Effector CD8-positive, alpha-beta T cell (primary cell): ENCODE measurements at places on chromosomes 13 and 19.

- DNase-seq: no peak
Measured at GRCh38 chr13:38624822-38625221, 62.1 kb upstream of the FREM2 start.

DNA sequence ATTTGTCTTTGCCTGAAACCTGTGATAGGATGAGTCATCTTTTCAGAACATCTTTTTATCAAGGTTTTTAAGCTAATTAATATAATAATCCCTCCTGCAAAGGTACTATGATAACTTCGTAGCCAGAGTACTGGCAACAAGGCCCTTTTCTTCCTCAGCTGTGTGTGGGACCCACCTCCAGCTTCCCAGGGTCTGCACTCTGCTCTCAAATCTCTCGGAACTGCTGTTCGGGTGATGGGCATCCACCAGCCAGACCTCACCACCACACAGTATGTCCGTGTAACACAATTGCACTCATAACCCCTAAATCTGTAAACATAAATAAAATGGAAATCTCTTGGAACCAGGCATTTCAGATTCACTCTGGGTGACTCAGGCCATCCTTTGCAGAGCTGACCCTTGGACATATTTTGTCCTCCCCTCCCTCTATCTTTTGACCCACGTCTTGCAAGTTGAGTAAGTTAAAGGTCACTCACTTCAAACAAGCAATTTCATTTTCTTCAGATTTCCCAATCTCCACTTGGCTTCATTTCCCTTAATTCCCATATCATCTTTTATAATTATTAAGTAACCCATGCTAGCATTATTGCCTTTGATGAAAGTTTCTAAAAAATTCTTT lies 29.5 kb downstream of the COL4A1 start:
- no peak for DNase-seq

GRCh38 chr19:40549007-40549708 lies 27.5 kb upstream of the SHKBP1 start:
- DNase-seq: peak; percentile 65

GRCh38 chr19:36891768-36892357 lies 24.2 kb downstream of the ZNF829 start:
- DNase-seq: no peak

DNA sequence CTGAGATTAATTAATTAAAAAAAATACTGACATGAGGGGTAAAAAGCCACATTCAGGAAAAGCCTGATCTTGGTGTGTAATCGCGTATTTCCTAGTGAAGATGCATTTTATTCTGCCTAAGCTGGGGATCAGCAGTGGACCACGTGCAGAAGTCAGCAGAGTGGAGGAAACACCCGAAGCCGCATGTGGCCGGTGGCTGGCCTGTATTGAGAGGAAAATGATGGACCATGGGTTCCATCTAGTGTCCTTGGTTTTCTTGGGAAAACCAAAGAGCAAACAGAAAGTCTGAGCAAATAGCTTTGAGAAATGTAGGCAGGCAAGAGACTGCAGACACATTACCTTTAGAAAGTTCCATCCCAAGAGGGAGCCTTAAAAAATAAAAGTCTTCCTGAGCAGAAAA lies 23.7 kb upstream of the SHISA2 start:
- no peak for DNase-seq

DNA sequence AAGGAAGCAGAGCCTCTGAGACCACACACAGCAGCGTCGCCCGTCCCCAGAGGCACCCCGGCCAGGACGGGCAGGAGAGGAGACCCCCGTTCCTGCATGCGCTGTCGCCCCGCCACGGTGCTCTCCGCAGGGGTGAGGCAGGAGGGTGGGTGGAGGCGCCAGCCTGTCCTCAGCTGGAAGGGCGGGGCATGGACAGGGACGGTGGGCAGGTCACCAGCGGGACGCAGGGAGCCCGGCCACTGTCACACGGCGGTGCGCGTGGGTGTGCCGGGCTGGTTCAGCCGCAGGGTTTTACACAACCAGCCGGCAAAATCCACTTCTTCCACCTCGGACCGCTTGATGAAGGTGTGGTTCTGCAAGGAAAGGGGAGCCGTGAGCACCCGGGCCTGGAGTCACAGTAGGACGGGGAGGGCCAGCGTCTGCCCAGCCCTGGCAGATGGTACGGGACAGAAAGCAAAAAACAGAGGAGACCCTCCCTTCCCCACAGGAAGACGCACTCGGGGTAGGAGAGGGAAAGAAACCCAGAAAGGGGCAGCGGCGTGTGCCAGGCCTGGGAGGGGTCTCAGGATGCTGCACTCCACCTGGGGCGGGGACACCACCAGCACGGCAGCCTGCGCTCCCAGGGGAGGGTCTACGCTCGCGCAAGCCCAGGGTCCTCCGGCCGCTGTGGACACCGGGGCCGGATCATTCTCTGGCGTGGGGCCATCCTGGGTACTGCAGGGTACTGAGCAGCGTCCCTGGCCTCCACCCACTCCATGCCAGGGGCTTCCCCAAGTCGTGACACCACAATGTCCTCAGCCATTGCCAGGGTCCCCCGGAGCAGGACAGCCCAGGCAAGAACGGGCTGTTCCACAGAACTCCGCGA lies 23.9 kb upstream of the ZBTB7A start:
- no peak for DNase-seq

DNA sequence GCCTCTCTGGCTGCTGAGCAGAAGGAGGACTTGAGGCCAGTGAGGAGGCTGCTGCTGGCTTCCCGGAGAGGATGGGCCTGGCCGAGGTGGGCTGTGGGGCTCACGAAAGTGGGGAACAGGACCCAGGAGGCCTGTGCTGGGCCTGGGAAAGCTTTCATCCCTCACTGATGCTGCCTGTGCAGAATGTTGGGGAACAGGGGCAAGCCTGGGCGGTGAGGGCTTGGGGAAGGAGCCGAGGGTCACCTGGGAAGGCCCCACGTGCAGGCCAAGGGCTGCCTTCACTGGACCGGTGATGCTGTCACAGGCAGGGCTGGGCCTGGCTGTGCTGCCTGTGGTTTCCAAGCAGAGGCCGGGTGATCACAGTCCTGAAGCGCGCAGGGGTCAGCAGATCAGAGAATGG lies 9.4 kb downstream of the AP1M1 start:
- DNase-seq: no peak

DNA sequence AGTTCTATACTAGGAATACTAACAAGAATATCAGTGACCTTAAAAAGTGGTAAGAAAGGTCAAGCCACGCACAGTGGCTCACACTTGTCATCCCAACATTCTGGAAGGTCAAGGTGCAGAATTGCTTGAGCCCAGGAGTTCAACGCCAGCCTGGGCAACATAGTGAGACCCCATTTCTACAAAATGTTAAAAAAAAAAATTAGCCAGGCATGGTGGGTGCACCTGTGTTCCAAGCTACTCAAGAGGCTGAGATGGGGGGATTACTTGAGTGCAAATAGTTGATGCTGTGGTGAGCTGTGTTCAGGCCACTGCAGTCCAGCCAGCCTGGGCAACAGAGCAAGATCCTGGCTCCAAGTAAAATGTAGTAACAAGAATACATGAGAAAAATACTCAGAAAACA lies 61.8 kb downstream of the PCDH9 start:
- DNase-seq: no peak

DNA sequence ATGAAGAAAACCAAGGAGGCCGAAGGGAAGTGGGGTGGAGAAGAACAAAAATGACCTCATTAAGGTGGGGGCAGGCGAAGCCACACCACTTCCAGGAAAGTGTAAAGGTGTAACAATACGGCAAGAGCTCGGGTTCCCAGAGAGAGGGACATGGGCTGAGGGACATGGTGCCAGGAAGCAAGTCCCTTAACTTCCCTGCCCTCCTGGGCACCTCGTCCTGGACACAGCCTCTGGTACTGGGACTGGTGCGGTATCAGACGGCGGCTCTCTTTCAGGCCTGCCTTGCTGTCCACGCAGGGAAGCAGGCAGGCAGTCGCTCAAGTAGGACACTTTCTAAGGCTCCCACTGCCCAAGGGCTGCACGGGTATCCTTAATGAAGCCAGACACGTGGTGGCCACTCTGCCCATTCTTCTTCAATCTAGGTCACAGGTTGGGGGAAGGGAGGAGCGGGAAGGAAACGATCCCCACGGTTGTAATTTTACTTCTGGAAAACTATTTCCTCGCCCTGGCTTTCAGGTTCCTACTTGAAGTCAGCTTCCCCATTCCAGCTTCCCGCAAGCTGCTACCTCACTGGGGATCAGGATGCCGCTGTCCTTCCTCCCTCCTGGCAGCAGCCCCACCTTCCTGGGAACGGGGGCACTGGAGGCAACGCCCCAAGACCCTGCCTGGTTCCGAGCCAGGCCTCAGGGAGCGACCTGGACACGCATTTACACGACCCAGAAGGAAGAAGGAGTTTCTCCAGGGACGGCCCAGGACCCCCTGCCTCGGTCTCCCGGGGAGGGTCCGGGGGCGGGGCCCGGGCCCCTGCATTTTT lies 1.2 kb downstream of the AP3D1 start:
- DNase-seq: no peak

- no peak for DNase-seq
Measured at GRCh38 chr13:49300276-49300675, 52.6 kb downstream of the CDADC1 start.

- no peak for DNase-seq
Measured at GRCh38 chr19:18109341-18109732, 11.8 kb downstream of the MAST3 start.

DNA sequence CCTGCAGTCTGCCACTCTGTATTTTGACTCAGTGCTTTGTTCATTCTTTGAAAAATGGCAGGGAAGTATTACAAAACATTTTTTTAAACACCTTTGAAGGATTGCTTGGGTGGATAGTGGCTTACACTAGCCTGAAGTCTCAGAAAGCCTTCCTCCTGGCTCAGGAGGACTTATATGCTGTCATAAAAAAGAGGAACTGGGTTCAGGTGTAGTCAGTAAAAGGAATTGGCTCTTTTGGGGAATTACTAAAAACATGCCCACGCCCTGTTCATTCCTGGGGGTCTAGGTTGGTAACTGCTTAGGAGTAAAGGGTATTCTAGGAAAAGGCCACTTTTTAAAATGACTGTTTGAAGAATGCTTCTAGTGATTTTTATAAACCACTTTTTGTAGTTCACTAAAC lies 186.9 kb downstream of the SHISA2 start:
- DNase-seq: no peak

GRCh38 chr19:39126312-39127187 lies 964 bp downstream of the PAK4 start:
- DNase-seq: no peak

DNA sequence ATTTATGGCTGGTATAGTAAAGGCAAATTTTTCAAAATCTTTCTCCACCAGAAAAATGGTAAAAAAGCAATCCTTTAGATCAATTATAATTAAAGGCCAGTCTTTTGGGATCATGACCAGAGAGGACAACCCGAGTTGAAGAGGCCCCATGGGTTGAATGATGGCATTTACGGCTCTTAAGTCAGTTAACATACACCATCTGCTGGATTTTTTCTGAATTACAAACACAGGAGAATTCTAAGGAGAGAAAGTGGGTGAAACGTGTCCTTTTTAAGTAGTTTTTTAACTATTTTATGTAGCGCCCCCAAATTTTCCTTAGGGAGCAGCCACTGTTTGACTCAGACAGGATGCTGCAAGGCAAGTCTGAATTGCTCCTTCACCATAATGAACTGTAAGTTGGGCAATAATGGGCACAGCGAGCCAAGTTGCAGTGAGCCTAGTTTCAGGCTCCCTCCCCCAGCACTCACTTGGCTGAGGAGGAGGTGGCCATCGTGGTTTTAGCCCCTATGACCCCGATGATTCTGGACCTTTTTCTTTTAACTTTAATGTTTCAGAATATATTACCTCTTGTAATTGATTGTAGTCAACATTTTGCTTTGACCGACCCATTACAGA lies 13.6 kb upstream of the ZNF611 start:
- no peak for DNase-seq

DNA sequence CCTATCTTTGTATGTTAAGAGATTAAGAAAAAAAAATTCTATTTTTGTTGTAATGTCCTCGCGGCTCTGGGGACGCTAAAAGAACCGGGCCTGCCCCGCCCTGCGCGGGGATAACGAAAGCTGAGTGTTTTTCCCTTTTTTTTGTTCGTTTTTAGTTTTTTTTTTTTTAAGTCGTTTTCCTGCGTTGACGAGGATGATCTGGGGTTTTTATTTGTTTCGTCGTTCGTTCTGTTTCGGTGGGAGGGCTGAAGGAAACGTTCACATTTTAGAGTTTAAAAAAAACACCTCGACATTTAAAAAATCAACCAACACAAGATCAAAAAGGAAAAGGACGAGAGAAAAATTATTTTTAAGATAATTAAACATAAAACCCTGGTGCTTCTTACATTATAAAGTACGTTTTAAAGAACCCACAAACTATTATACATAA lies 5.6 kb downstream of the LYL1 start:
- no peak for DNase-seq

- DNase-seq: no peak
Measured at GRCh38 chr13:104650431-104650830, 1584.2 kb upstream of the SLC10A2 start.

- no peak for DNase-seq
Measured at GRCh38 chr19:41537789-41538188, 38.2 kb upstream of the CEACAM21 start.

DNA sequence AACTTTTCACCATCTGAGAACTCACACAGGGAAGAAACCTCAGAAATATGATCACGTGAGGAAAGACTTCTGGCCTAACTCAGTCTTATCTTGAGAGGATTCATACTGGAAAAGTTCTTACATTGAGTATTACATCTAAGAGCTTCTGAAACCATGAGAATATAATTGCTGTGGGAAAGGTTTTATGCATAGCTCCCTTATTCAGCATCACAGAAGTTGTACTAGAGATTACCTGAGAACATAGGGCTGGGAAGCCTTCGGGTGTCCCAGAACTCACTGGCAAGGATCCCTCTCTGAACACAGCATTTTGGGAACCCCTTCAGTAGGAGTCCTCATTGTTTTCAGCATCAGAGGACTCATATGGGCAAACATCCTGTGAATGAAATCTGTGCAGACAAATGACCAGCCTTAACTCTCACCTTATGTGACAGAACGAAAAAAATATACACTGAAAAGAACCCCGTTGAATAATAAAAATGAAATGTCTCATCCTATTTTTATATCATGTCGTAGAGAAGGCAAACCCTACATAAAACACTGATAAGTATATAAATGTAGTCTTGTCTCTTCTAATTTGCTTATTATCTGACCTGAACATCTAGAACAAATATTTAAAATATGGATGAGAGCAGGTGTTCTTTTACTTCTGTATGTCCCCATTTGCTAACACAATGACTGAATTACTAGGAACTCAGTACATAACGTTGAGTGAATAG lies 14.2 kb downstream of the ZNF274 start:
- no peak for DNase-seq

DNA sequence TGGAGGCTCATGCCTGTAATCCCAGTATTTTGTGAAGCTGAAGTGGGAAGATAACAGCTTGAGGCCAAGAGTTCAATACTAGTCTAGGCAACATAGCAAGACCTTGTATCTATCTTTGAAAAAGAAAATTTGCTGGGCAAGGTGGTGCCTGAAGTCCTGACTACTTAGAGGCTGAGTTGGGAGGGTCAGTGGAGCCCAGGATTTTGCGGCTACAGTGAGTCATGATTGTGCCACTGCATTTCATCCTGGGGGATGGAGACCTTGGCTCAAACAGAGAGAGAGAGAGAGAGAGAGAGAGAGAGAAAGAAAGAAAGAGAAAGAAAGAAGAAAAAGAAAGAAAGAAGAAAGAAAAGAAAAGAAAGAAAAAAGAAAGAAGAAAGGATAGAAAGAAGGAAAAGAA lies 1872.3 kb upstream of the PCDH20 start:
- DNase-seq: no peak

GRCh38 chr19:19006213-19006612 lies 27.1 kb downstream of the SUGP2 start:
- DNase-seq: no peak
